ENCODE measurements at places on chromosomes 16 and 17. TPM values are rescaled to one million over a fixed set of nuclear protein-coding genes. Genes with fewer than 3 reads are reported as not detected.

Gene NOG
- 0.82 TPM for total RNA-seq

Gene CCDC102A
- 3.5 TPM for total RNA-seq

Gene TMEM100
- 61.3 TPM for total RNA-seq

Gene CDH11
- 61.5 TPM for total RNA-seq
